ENCODE measurements at places on chromosomes 7 and 10. TPM values are rescaled to one million over a fixed set of nuclear protein-coding genes. Genes with fewer than 3 reads are reported as not detected.

- no peak for DNase-seq
These were observed 55.9 kb downstream of the CREB3L2 start for GRCh38 chr7:137946011-137946410.

DNA sequence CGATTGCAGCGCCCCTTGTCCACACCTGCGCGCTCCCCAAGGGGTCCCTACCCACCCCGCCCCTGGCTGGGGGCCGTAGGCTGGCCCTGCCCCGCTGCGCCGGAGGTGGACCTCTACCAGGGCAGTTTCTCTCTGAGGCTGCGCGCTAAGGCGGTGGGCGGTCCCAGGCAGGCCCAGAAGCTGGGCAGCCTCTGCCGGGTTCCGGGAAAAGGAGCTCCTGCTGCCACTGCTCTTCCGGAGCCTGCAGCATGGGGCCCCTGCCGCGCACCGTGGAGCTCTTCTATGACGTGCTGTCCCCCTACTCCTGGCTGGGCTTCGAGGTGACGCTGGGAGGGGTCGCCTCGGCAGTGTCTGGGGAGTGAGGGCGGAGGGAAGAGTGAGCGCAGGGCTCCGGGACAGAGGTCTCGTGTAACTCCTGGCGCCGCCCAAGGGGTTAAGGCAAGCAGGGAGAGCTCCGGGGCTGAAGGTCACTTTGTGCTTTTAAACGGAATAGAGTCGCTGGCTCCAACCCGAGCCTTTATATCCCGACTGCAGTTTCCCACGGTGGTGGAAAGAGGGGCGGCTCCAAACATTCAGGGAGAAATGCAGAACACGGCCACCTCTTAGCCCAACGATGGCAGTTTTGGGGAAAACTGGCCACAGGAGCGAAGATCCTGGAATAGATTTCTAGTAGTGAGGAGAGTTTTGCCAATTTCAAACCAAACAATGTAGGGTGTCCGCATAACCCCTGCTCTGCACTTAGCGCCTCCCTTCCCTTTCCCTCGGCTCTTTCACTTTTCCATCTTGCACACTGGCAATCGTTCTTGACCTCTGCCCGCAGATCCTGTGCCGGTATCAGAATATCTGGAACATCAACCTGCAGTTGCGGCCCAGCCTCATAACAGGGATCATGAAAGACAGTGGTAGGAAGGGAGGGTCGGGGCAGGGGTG, at the start of gene GSTK1:
Gene GSTK1, plus strand, starts transcription at position 176 of the 930 bp plus-strand sequence. Its CDS starts 73 bp downstream, at position 249.
- DNase-seq = peak; percentile 71

GRCh38 chr10:20971901-20972300, 74.8 kb upstream of the NEBL start:
- DNase-seq = no peak

DNA sequence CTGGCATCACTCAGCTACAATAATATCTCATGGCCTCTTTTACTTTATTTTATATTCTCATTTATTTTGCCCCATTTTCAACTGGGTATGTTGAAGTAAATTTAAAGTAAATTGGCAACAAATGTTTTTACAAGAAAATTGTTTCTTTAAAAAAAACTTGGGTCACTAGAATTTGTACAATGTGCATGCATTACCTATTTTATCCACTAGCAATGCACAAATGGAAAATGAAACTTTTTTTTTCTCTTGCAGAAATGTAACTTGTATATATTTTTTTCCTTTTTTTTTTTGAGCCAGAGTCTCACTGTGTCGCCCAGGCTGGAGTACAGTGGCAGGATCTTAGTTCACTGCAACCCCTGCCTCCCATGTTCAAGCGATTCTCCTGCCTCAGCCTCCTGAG, 10.3 kb upstream of the H2AZ2 start:
- DNase-seq = no peak

DNA sequence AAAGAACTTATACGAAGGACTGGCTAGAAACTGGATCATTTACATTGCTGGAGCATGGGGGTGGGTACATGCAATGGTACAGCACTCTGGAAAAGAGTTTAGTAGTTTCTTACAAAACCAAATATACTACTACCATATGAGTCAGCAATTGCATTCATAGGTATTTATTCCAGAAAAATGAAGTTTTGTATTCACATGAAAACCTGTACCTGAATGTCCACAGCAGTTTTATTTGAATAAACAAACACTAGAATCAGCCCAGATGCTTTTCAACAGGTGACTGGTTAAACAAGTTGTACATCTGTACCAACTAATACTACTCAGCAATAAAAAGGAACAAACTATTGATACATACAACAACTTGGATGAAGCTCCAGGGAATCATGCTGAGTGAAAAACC, 3.4 kb downstream of the SCIN start:
- DNase-seq = no peak

Gene HERPUD2
- 35.2 TPM for polyA plus RNA-seq

Gene MBL2
- polyA plus RNA-seq = not detected

Gene NRCAM
- polyA plus RNA-seq = 24.8 TPM
